ENCODE measurements at places on chromosomes 11 and 22.

- DNase-seq = peak; percentile 16
Observed at GRCh38 chr22:17707526-17707925, 66.7 kb downstream of the BID start.

GRCh38 chr11:35316161-35316560 lies 103.2 kb downstream of the SLC1A2 start:
- DNase-seq = no peak

DNA sequence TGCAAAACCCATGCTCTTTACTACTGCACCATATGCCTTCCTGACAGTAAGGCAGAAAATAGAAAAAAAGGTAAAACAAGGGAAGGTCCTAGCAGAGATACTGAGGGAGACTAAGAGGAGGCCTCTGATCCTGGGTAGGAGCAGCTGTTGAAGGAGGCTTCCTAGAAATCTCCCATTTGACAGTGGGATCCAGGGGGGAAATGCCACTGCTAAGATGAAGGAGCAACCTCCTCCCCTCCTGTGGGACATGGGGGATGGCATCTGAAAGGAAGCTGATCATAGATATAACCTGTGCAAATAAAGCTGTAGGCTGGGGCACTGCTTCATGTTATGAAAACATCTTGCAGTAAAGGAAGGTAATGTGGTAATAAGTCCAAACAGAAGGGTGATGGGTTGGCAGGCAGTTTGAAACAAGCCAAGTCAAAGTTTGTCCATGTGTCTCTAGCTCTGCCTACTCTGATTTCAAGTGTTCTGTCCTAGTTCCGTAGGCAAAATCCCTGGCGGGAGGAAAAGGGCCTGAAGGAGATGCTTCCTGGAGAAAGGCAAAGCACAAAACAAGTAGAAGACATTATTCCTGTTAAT lies 86.7 kb upstream of the EED start:
- DNase-seq = no peak

DNA sequence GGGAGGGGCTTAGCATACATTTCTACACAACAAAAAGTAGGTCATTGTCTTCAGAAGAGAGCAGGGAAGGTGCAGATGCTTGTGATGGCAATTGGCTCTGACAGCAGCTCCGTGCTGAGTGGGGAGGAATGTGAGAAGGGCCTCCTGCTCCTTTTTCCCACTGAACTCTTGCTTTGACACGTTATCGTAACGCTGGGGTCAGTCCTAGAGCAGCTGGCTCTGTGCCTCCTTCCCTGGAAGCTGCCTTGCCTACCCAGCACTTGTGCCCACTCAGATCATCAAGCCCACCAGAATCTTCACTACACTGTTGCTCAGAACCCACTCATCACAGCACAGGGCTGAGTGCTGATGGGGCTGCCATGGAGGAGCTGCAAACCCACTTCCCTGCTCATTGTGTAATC lies 14.9 kb upstream of the NAV2 start:
- no peak for DNase-seq

- no peak for DNase-seq
Observed at GRCh38 chr11:83006877-83007330, 64.8 kb downstream of the RAB30 start.

- DNase-seq = no peak
Observed at GRCh38 chr22:37486224-37486845, at the start of gene MFNG. MFNG (minus strand) TSS chr22:37486384; CDS start chr22:37486177, 207 bp downstream.

DNA sequence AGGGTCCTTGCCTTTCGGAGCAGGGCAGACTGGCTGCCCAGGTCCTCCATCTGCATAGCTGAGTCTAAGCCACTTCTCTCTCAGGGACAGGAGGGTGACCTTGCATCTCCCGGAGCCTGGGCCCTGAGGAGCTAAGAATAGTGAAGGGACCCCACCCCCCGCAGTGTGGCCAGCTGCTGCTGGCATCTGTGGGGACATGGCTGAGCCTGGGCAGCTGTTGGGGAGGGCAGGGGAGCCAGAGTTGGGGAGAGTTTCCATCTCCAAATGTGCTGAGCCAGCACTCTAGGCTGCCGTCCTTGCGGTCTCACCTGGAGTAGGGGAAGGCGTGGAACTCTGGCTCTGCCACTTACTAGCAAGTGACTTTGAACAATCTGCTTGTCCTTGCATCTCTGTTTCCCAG lies 34.8 kb upstream of the SHISAL1 start:
- no peak for DNase-seq

DNA sequence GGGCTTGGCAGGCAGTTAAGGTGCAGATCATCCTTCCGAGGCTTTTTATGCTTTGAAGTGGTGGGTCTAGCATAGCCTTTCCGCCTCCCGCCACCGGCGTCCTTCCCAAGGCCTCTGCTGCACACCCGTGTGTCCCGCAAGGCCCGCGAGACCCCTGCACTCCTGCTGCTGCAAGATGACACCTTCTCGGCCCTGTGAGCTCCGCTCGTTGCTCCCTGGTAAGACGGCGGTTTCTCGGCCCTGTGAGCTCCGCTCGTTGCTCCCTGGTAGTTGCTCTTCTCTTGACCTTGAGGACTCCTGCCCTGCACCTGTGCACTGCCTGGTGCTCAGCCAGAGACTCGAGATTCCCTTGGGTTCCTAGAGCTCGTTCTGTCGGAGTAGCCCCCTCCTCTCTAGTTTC lies 17.9 kb upstream of the TRMU start:
- DNase-seq = no peak
